Bronchus fibroblast of lung (primary cell): ENCODE measurements at places on chromosomes 12 and 14. TPM values are rescaled to one million over a fixed set of nuclear protein-coding genes. Genes with fewer than 3 reads are reported as not detected.

The APOLD1 gene
- 4.6 and 7.1 TPM in 2 replicates for total RNA-seq

The ZBTB42 gene
- total RNA-seq = 2.5 and 3.6 TPM in 2 replicates

The AKAP3 gene
- 0.67 and 1.3 TPM in 2 replicates for total RNA-seq

The NKX2-1 gene
- total RNA-seq = not detected in 2 replicates

The KRT72 gene
- not detected in 2 replicates for total RNA-seq
